Esophagus mucosa (tissue), 1 donor: ENCODE measurements at places on chromosomes 4 and X. TPM values are rescaled to one million over a fixed set of nuclear protein-coding genes. Genes with fewer than 3 reads are reported as not detected.
A peak's percentile ranks its signal among the peaks of the same experiment; 100 is the strongest.

Gene TLR6
- total RNA-seq, result 1.6 TPM

DNA sequence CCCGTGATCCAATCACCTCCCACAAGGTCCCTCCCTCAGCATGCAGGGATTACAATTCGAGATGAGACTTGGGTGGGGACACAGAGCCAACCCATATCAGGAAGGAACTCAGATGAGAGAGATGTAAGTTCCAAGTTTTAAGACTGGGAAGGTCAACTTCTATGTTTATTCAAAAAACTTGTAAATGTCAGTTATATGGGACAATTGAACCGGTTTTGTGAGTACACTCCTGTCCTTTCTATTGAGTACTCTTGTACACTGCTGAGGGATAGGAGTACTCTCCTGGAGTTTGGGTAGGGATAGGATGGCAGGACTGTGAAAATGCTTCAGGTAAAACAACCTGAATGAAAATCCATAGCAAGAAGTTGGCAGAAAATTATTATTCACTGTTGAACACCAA, 239.1 kb downstream of the ZNF674 start:
- ATAC-seq, result no peak

GRCh38 chr4:808860-809570, 16.9 kb downstream of the CPLX1 start:
- peak; percentile 19 for ATAC-seq

- no peak for ATAC-seq
Observed at GRCh38 chr4:1419708-1420107, 13.5 kb upstream of the NKX1-1 start.

DNA sequence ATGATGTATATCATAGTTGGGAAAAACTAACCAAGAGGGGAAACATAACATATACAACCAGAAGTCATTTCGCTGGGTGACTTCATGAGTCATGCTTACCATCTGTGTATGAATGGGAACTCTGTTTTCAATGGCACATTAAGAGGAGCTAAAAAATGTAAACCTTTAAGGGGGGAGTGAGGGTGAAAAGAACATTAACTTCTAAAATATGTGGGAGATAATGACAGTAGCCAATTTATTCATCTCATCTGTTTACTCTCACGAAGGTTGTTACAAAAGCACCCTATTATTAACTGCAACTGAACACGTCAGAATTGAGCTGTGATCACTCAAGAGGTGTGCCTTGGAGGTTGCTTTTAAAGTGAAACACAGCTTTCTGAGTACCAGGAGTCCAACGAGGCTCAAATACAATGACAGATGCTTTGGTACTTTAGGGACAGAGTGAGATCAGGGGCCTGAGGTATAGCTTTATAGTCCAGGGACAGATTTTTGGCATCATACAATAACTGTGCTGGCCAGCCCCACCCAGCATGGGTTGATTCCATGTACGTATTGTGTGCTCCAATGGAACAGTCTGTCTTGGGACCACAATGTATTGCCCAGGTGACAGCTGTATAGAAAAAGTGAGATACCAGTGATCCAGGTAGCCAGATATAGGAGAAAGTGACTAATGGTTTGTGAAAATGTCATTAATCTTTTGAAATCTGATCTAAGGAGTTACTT, 107.3 kb downstream of the AMMECR1 start:
- ATAC-seq, result peak; percentile 41

Gene C4orf51
- not detected for total RNA-seq

DNA sequence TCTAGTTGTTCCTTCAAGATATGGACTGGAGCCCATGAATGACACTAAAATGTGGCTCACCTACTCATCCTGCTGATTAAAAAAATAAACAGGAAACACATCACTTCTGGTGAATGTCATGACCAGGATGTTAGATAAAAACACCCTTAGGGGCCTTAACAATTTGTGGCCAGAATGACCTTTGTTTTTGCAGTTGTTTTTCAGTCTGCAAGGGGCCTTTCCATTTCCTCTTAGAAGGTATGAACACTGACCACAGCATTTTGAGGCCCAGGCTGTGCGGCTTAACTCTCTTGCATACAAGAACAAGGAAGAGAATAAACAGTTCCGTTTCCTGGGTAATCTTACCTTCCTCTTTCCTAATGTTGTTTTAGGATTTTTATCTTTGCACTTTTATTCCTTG, 113.2 kb downstream of the IL1RAPL2 start:
- no peak for ATAC-seq

DNA sequence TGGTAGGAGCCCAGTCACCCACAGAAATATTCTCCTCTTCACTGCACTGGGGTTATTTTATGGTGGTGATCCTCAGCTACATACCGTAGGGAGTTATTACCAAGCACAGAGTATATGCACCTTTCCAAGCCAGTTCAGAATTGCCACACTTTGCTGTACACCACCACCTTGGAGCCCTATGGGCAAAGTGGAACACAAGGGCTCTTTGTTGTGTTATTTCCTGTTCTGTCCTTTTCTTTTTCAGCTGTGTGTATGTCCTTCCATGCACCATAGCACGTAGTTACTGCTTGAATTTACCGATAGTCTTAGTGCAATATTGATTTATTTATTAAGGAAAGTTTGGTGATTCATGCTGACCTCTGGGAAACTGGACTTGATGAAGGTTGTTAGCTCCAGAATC, 8.3 kb downstream of the RNF128 start:
- no peak for ATAC-seq

- ATAC-seq, result no peak
Observed at GRCh38 chr4:60992037-60992436, 208.1 kb upstream of the ADGRL3 start.

DNA sequence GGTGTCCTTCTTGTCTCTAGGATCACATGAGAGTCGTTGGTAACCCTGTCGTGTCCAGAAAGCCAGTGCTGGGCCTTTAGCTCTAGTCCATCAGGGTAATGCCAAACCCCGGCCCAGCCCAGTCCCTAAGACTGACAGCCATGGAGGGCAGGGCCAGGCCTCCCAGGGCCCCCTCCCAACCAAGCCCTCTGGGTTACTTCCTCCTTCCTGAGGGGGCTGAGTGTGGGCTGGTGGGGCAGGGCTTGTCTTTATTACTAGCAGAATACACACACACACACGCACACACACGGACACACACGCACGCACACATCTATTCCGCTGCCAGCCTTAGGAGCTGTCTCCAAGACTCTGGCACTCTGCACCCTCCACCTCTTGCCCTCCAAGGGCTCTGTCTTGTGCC, 35.6 kb upstream of the CDKN2AIP start:
- no peak for ATAC-seq

DNA sequence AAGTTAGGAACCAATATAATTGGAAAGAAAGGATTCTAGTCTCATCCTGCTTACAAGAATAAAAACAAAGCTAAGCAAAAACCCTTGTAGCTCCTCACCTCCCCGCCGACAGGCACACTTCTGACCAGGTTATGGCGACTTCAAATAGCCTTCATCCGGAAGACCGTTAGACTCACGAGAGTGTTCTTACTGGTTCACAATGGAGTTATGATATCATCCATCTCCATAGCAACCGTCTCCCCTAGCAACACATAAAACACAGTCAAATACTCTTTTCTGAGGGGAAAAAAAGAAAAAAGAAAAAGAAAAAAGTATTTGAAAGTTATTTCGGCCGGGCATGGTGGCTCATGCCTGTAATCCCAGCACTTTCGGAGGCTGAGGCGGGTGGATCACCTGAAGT, at the start of gene IL13RA2:
Gene IL13RA2 (minus strand): TSS at position 162 of the 400 bp plus-strand sequence. CDS start 347 bp downstream, outside the sequence.
- no peak for ATAC-seq

Gene HSD17B13
- total RNA-seq, result not detected

GRCh38 chrX:46838974-46839480, 2.2 kb downstream of the RP2 start:
- no peak for ATAC-seq

- ATAC-seq, result no peak
Observed at GRCh38 chrX:140661643-140662042, 47.9 kb upstream of the LINC00632 start.

- no peak for ATAC-seq
Observed at GRCh38 chr4:124203613-124204238, 508.8 kb downstream of the ANKRD50 start.

DNA sequence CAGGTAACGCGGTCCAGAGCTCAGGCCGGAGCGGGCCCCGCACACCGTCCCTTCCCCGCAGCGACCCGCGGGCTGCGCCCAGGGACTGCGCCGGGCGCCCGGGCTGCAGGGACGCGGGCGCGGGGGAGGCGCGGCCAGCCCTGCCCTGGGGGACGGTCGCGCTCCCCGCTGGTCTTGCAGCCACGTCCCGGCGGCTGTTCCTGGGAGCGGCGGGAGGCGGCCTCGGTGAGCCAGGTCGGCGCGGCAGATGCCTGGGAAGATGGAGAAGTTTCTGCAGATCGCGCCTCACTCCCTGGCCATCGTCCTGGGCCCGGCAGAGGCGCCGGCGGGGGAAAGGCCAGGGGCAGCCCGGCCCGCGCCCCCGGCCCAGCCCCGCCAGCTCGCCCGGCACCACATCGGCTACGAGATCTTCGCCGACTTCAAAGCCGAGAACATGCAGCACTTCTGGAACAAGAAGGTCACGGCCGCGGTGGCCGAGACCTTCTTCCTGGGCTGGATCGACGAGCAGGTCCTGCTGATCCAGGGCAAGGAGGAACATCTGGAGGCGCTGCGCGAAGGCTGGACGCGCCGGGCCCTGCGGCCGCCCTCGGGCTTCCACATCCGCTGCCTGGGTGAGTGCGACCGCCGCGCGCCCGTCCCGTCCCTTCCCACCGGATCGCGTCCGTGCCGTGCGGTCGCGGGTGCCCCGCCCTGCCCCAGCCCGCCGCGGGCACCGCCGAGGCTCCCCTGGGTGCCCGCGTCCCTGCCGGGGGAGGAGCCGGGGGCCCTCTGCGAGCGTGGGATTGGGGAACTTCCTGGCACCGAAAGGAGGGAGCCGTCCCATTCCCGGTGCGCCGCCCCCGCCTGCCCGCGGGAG, 107.4 kb upstream of the STOX2 start:
- peak; percentile 85 for ATAC-seq

- no peak for ATAC-seq
Observed at GRCh38 chr4:151407466-151408379, 1.3 kb upstream of the FHIP1A start.

Gene FGF2
- total RNA-seq, result 0.68 TPM

Gene PGK1
- total RNA-seq, result 398 TPM

Gene LNX1
- total RNA-seq, result 23.8 TPM

Gene KLHL4
- 0.08 TPM for total RNA-seq

- ATAC-seq, result no peak
Observed at GRCh38 chrX:150849996-150850720, 48.3 kb downstream of the CD99L2 start.

- no peak for ATAC-seq
Observed at GRCh38 chr4:40651280-40651679, 21.6 kb upstream of the RBM47 start.

- ATAC-seq, result no peak
Observed at GRCh38 chrX:68273887-68274286, 159.4 kb downstream of the OPHN1 start.

Gene SOD3
- 3.4 TPM for total RNA-seq

DNA sequence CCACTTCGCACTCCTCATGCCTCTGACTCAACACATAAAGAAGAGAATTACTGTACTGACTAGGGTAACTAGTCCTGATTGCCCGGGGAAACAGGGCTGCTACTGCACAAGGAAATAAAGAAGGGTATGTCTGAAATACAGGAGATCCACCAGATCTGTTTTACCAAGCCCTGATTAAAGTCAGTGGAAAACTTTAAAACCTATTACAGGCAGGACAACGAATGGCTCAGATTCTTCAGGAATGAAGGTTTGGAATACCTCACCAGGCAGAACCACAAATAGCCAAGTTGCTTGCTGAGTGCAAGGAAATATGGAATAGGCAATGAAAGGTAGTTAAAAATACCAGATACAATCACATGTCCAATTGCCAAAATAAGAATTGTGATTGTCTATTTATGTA, 17.3 kb downstream of the LAMTOR3 start:
- ATAC-seq, result peak; percentile 71

Gene SRPK3
- 0.12 TPM for total RNA-seq

DNA sequence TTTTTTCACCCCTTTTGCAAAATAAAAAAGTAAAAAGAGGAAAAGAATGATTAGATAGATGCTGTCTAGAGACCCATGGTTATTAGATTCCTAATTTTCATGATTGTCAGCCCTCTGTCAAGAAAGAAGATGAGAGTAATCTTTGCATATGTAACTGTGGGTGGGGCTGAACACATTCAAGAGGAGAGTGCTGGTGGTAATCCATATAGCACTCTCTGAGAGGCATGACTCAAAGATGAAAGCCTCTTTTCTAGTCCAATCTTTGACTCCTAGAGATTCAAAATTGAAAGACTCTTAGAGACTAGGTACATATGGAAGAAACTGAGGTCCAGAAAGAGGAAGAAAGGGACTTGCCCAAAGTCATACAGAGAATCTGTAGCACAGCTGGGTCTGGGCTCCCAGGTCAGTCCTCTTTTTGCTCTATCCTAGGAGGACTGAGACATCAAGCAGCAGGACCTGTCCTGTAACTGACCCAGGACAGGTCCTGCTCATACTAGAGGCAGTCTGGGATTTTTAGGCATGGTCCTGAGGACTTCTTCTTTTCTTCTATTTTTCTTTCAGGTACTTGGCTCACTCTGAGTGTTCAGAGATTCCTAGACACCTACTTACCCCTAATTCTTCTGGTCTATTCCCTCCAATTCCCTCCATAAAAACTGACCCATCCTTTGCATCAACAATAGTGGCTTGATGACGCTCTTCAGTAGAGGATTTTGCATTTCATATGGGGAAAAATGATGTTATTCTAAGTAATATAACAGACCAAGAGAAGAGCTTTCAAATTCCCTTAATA, 23.8 kb downstream of the VSIG4 start:
- peak; percentile 20 for ATAC-seq

Gene CYSLTR1
- total RNA-seq, result 0.52 TPM

- ATAC-seq, result no peak
Observed at GRCh38 chr4:71446479-71447081, 107.8 kb downstream of the SLC4A4 start.

DNA sequence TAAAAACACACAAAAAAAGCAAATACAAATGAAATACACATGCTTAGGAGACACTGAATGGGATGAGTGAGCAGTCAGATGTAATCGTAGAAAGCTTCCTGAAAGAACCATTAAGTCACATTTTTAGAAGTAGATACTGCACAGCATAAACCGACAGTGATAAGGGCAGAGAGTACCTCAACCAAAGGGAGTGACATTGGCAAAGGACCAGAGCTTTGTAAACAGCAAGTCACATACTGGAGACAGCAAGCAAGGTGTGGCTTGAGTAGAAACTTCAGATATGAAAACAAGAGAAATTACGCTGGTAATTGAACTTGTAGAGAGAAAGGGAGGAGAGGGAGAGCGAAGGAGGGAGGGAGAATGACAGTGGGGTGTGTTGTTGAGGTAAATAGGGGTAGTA, 92.0 kb downstream of the CHRDL1 start:
- ATAC-seq, result no peak

Gene SSX3
- not detected for total RNA-seq
